Activated T-helper 9 cell treated with anti-CD3 and anti-CD28 coated beads, Interleukin-2, amount 50 U/mL, for 16 hours (primary cell): ENCODE measurements at places on chromosomes 7 and 10.

DNA sequence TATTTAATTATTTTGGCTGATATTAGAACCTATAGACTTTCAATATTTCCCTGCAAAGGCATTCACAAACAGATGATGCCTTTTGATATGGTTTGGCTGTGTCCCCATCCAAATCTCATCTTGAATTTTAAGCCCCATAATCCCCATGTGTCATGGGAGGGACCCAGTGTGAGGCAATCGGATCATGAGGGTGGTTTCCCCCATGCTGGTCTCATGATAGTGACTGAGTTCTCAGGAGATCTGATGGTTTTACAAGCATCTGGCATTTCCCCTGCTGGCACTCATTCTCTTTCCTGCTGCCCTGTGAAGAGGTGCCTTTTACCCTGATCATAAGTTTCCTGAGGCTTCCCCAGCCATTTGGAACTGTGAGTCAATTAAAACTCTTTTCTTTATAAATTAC lies 9.3 kb upstream of the PNLIPRP3 start:
- DNase-seq = no peak

DNA sequence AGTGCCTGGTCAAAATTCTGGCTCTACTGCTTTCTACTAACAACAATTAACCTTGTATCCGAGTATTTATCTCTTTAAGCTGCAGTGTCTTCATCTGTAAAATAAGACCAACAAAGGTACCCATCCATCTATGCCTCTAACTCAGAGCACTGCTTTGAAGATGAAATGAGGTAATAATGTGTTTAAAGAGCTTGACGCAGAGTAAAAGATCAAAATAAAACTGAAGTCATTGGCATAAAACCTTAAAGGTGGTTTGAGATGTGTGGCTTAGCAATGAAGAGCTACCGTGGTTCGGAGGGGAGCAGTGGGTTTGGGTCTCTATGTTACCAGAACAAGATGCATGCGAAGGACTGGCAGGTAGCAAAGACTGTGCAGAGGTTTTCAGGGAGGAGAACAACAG lies 16.1 kb upstream of the PRF1 start:
- DNase-seq = no peak

- no peak for DNase-seq
Observed at GRCh38 chr7:121011401-121011800, 22.9 kb downstream of the CPED1 start.

DNA sequence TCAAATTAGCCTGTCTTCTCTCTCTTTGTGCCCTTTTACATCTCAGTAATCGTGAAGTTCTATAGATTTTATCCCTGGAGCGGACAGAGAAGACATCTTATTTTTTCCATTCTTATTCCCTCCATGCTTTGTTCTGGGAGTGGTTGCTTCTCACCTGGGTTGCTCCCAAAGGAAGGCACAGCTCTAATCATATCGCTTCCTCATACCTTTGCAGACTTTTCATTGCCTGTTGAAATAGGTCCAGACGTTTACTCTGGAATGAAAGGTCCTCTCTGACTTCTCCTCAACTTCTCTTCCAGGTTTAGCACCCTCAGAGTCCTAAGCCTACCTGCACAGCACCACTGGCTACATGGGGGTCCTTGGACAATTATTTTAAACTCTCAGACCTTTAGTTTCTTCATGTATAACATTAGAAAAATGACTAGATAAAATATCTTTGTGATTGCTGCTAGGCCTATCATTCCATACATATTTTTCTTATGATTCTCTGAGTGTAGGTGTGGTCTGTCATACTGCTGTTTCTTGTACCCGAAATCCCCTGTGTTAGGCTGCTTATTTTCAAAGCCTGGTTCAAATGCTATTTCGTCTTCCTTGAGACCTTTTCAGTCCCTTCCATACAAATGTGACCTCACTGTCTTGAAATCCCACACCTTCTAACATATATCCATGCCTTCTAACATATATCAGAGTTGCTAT lies 418.1 kb downstream of the GFRA1 start:
- no peak for DNase-seq

DNA sequence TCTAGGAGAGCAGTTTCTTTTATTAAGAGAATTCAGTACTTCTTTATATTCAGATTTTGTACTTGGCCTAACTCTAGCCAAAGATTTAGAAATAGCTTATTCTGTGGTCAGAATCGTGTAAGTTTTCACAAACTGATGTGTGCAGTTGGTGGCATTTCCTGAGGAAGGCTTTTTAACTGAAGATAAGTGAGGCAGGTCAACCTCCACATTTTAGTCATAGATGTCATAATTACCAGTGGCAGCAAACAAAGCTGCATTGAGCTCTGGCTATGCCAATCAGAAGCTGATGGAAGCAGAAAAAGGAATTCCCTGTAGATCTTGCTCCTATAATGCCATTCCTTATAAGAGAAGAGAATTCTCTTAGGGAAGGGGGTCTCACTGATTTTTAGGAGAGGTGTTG lies 141.3 kb upstream of the SP8 start:
- no peak for DNase-seq

GRCh38 chr10:49168171-49168540 lies 20.0 kb downstream of the TMEM273 start:
- DNase-seq = no peak

DNA sequence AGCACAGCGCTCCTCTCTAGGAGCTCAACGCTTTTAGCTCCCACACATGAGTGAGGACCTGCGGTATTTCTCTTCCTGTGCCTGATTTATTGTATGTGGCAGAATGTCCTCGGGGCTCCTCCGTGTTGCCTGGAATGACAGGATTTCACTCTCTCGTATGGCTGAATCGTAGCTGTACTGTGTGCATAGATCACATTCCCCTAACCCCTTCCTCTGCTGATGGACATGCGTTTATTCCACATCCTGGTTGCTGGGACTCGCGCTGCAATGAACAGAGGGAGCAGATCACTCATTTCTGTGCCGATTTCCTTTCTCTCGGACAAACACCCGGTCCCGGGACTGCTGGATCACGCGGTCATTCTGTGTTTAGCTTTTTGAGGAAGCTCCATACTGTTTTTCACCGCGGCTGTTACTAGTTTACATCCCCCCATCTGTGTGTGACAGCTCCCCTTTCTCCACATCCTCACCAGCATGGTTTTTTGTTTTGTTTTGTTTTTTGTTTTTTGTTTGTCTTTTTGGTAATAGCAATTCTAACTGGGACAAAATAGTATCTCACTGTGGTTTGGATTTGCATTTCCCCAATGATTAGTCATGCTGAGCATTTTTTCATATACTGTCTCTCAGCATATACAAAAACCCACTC lies 76.3 kb downstream of the FOXL3 start:
- no peak for DNase-seq

- no peak for DNase-seq
Observed at GRCh38 chr7:34133356-34133982, 228.1 kb downstream of the BMPER start.

DNA sequence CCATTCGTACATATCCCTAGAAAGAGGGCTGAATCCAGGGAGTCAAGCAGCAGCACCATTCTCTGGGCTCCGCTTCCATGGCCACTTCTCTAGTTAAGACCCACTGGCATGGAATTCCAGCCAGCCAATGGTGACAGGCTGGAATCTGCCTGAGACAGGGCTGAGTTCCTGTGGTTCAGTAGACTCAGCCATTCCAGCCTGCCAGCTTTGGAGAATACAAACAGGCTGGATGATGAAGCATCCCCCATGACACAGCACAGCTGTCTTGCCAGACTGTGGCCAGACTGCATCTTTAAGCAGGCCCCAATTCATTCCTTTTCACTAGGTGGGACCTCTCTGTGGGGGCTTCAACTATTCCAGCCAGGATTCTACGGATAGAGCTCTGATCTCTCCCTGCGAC lies 329.6 kb downstream of the XPNPEP1 start:
- DNase-seq = no peak

- DNase-seq = no peak
Observed at GRCh38 chr7:151857412-151857811, 19.5 kb downstream of the PRKAG2 start.

DNA sequence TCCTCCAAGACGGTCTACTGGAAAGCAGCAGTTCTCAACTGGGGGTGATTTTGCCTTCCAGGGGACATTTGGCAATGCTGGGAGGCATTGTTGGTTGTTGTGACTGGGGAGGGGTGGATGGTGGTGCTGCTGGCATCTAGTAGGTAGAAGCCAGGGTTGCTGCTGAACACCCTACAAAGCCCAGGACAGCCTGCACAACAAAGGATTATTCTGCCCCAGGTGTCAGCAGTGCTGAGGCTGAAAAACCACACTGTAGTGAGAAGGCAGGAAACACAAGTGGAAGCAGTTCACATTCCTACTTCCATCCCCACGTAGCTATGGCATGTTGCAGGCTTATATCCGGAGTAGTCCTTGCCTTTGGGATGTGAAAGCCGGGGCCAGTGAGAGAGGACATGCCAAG lies 86.9 kb downstream of the AOAH start:
- DNase-seq = no peak

- DNase-seq = no peak
Observed at GRCh38 chr10:14686356-14686755, 88.3 kb downstream of the FAM107B start.

DNA sequence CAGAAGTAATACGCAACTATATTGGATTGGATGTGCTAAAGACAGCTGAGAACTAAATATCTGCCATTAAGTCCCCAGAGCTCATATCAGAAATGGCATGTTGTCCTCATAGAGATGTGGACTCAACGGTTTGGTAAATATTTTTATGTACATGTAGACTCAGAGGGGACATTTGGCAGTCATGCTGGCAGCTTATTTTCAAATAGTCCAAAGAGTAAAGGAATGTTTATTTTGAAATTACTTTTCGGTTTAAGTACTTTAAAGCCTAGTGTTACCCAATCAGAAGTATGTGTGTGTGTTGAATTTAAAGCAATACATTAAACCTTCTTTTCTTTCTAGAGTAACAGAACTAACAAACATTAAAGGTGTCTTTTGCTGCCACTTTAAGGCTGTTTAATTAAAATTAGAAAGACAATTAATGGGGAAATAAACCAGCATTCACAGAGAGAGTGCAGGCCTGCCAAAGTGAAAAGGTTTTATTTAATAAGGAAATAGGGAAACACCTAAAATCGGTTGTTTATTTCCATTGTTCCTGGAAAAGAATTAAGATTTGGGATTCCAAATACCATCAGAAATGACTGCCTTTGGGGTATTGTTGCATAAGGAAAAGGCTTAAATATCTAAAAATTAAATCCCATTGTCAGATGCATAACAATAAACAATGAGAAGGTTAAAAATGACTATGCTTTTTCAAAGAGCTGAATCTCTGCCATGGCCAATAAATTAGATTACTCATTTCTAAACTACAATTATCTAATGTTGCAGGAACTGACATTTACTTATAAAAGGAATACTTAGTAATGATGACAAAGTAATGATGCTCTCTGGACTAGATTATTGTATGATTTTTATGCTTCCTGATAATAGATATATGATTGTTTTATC lies 113.4 kb upstream of the AHR start:
- no peak for DNase-seq
